ENCODE measurements at places on chromosomes 7 and 10. TPM values are rescaled to one million over a fixed set of nuclear protein-coding genes. Genes with fewer than 3 reads are reported as not detected.

DNA sequence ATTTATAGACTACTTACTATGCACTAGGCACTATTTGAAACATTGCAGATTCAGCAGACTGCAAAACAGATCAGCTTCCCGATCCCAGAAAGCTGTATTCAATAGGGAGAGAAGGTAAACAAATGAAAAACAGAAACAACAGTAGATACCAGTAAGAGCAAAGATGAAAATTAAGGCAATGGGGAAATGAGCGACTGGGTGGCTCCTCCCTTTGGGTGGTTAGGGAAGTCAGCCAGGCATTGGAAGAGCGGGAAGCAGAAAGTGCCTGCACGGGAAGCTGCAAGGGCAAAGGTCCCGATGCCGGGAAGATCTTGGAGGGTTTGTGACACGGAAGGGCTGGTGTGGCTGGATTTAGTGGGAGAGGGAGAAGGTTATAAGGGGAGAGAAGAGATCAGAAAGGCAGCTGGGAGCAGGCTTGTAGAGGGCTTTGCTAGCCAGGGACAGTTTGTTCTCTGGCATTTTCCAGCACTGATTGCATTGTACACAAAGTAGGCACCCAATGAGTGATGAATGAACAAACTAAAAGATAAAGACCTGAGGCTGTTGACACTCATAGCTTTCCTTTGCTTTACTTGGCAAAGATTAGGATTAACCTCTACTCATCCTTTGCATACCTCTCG is 67.8 kb downstream of the NAMPT start:
- no peak overlapping the region for H3K4me3 ChIP-seq
- peak overlapping the region; percentile 3 for H3K27ac ChIP-seq
- peak; percentile 82 for DNase-seq

- no peak overlapping the region for H3K4me3 ChIP-seq
- DNase-seq: no peak
- no peak overlapping the region for H3K27ac ChIP-seq
- H3K4me1 ChIP-seq: no peaks in the 10 kb centered on the region
- no peaks in the 10 kb centered on the region for H3K27me3 ChIP-seq
- no peaks in the 10 kb centered on the region for H3K36me3 ChIP-seq
These were observed 47.0 kb downstream of the SPAM1 start for GRCh38 chr7:123972045-123972444.

- no peaks in the 10 kb centered on the region for H3K27me3 ChIP-seq
- no peak for DNase-seq
- H3K27ac ChIP-seq: no peak overlapping the region
- no peaks in the 10 kb centered on the region for H3K4me1 ChIP-seq
These were observed 260.5 kb downstream of the SFMBT2 start for GRCh38 chr10:7150349-7150748.

GRCh38 chr10:554182-554848 is 135.2 kb downstream of the DIP2C start:
- no peak overlapping the region for H3K27ac ChIP-seq
- H3K4me3 ChIP-seq: no peak overlapping the region
- no peaks in the 10 kb centered on the region for H3K27me3 ChIP-seq
- H3K4me1 ChIP-seq: no peaks in the 10 kb centered on the region

DNA sequence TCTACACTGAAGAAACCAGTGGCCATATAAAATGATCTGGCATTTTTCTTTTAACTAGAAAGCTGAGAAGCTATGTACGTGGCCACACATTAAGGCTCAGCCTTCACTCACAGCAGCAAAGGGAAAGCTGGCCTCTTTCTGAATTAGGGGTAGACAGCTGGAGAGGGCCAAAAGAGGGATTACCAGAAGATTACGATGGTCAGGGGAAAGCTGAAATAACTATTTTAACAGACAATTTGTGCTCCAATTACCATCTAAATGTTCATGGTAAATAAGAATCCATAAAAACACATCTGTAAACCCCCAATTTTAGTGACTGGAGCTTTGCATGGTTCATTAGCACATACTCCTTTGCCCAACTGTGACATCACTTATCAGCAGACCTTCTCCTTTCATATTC is 314.3 kb downstream of the HPSE2 start:
- no peak overlapping the region for H3K4me3 ChIP-seq
- no peaks in the 10 kb centered on the region for H3K4me1 ChIP-seq
- H3K27ac ChIP-seq: no peak overlapping the region
- H3K36me3 ChIP-seq: no peaks in the 10 kb centered on the region
- no peaks in the 10 kb centered on the region for H3K27me3 ChIP-seq

MUC12 gene
- total RNA-seq: 0.24 TPM

CFAP58 gene
- 1.1 TPM for total RNA-seq

All from aorta (tissue), 5 donors.